ENCODE measurements at places on chromosomes 6 and 20.
A peak's percentile ranks its signal among the peaks of the same experiment; 100 is the strongest.

DNA sequence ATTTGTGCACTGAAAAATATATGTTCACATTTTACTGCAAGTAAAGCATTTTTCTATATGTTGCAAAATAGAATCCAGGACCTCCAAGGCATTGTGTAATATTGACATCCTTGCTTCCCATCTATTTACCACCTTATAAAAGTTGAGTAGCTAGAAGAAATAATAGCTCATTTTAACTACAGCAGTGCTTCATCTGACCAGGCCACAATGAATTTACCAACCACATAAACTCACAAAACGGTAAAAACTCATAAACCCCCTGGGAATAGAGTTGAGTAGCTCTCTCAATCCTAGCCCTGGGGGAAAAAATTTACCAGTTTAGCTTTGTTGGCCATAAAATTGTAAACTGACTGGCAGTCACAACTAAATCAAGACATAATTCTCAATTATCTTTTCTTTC is 3.9 kb downstream of the ATXN1 start:
- DNase-seq, result no peak

- DNase-seq, result no peak
Observed at GRCh38 chr20:52936351-52937340, 35.5 kb upstream of the TSHZ2 start.

GRCh38 chr6:132316970-132317369 is 84.3 kb downstream of the MOXD1 start:
- no peak for DNase-seq

- DNase-seq, result no peak
Observed at GRCh38 chr20:55936209-55936595, 69.1 kb downstream of the CBLN4 start.

DNA sequence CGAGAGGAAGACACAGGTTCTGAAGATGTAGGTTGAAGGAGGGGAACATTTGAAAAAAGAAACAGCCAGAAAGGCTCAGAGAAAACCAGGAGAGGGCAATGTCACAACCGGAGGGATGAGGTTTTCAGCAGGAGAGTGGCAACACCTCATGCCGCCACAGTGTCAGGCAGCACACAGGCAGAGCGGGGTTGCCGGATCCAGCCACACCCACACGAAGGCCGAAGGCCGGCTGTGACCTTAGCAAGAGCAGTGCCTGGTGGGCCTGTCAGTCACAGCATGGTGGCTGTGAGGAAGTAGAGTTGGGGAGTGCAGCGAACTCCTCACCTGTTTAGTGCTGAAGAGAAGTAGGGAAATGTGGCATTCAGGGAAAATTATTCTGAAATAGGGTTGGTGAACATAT is 14.0 kb downstream of the HDDC2 start:
- no peak for DNase-seq

GRCh38 chr20:63288581-63289251 is 4.3 kb upstream of the COL20A1 start:
- no peak for DNase-seq

- DNase-seq, result peak; percentile 58
Observed at GRCh38 chr20:45347936-45348778, at the start of gene SDC4. SDC4 (minus strand) TSS chr20:45348424; CDS start chr20:45348384, 40 bp downstream.

DNA sequence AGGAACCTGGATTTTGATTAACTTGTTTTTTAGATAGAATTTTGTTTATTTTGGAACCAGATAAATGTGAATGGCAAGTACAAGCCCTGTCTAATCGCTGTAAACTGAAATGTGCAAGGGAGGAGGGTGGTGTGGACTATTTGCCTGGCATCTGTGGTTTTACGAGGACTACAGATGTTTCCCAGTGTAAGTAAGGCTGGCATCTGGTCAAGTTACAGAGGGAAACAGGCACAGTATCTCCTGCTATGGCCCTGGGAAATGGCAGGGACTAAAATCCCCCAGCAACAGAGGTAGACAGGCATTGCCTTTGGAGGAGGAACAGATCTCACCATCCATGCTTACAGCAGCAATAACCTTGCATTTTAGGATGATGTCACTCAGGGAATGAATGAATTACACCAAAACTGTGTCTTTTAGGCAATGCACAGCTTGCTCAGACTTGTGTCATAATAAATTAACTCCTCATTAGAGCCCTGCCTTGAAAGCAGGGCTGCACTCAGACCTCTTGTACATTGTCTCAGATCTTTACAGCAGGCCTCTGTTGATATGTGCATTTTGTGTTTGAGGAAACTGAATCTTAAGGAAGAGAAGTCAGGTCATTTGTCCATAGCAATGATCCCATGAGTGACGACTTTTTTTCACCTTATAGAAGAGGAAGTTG is 96.2 kb downstream of the TCP11 start:
- no peak for DNase-seq

DNA sequence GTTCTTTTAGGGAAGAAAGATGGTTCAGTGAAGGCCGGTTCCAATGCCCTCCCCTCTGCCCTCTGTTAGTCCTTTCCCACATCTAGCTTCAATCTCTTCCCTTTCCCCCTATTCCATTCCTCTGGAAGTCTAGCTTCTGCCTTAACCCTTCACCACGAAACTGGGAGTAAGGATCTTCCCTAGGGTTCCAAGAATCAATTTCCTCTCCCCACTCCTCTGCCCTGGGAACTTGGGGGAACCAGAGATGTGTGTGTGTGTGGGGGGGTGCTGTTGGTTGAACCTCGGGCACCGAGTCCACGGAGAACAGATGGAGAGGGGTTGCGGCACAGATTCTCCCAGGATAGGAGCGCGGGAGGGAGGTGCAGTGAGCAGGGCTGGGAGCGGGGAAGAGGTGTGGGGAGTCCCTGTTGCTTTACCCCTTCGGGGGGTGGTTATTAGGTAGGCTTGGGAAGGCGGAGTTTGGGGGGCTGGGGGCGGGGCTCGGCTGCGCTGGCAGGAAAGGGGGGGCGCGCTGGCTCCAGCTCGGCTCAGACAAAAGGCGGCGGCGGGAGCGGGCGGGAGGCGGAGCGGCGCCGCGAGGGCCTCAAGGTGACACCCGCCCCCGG is at the start of gene TMEM151B:
TSS of gene TMEM151B (plus strand) at position 530 of the 605 bp plus-strand sequence. CDS start 293 bp downstream, outside the sequence.
- DNase-seq, result no peak

DNA sequence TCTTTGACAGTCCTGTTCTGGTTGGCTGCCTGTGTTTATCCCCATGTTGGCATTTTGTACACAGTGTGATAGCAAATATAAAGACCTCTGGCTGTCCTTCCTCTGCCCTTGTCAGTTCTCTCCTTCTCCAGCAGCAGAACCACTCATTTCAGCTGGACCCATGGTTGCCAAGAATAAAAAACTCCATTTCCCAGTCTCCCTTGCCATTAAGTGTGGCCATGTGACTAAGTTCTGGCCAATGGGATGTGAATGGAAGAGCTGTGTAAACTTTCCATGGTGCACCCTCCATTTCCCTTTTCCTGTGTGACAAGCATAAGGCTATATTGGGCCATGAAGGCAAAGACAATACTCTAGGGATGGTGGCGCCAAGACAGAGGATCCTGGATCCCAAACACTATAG is 78.4 kb upstream of the TBC1D7 start:
- no peak for DNase-seq

DNA sequence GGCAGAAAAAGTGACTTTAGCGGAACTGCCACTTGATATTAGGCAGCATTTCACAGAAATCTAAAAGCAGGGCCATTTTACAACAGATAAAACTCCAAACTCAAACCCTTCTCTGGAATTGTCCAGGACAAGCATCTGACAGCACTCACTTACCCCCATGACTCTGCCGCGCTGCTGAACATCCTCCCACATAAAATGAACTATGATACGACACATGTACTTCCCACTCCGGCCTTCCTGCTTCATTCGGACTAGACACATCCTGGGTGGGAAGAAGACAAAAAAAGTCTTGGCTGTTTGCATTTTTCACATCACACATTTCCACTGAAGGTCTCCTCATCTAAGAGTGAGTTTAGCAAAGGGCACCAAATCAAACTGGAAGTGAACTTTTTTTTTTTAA is 54.8 kb upstream of the FAM83C start:
- DNase-seq, result no peak

- DNase-seq, result no peak
Observed at GRCh38 chr6:38273325-38273724, 366.4 kb downstream of the BTBD9 start.

DNA sequence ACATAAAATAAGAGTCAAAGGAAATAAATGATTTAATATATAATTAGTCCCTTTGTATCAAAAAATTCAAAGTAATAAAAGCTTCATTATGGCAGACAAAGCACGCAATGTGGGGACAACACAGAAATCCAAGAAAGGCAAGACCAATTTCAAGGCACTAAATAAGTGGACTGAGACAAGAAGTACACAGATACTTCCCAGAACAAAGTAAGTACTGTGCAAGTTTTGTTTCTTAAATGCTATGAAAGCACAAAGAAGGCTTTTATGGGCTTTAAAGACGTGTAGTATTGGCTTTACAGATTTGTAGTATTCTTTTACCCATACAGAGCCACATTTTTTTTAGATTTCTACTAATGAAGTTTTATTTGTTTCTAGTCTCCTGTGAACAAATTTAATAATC is 174.6 kb downstream of the TRDN start:
- DNase-seq, result no peak

- DNase-seq, result no peak
Observed at GRCh38 chr6:167238146-167238693, 52.9 kb upstream of the UNC93A start.

DNA sequence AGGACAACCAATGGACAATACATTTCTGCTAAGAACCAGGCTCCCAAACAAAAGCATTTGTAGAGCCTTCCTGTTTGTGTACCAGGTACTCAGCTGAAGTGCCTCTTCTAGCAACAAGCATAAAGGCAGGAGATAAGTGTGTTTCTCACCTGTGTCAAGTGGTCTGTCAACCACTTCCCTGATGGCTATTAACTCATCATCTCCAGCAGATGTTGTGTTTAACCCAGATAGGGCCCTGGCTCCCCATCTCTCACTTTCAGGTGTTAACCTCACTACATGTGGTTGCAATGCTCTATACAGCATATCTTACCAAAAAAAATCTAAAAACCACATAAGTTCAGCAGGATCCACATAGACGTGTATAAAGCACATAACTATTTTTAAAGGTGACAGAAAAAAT is 9.6 kb upstream of the IL17A start:
- DNase-seq, result no peak
